ENCODE measurements at places on chromosomes 16 and 17.

- no peak for DNase-seq
These were observed 86.5 kb downstream of the LYRM1 start for GRCh38 chr16:20987049-20987448.

GRCh38 chr16:9327253-9327652 is 235.8 kb downstream of the HAPSTR1 start:
- DNase-seq, result no peak

GRCh38 chr16:53768167-53768566 is 64.2 kb downstream of the FTO start:
- no peak for DNase-seq

- no peak for DNase-seq
These were observed 29.9 kb downstream of the ABCC12 start for GRCh38 chr16:48125888-48126287.

- no peak for DNase-seq
These were observed 51.3 kb downstream of the CUEDC1 start for GRCh38 chr17:57903961-57904360.

DNA sequence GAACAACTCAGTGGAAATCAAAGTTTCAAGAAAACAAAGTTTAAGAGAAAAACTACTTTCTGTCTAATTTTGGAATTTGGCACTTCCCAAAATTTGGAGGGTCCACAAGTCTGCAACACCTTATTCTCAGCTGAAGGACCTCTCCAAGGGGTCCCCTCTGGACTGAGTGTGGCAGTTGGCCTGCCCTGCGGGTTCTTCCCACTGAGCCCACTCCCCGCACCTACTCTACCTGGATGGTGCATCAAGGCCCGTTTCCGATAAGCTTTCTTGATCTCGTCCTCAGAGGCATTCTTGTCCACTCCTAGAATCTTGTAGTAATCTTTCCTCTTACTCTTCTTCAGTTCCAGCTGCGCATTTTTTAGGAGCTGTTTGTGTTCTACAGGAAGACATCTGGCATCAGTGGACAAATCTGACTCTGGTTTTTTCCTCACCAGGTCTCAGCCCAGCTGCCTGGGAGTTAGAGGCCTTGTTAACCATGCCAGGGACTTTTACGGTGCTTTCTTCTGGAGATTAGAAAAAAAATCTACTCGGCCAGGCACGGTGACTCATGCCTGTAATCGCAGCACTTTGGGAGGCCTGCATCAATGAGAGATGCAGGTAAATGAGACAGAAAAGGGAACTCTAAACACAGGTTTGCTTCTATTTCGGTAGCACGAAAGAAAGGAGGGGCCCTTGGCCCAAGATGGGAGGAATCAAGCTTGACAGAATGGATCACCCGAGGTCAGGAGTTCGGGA is 15.6 kb downstream of the CNP start:
- no peak for DNase-seq

DNA sequence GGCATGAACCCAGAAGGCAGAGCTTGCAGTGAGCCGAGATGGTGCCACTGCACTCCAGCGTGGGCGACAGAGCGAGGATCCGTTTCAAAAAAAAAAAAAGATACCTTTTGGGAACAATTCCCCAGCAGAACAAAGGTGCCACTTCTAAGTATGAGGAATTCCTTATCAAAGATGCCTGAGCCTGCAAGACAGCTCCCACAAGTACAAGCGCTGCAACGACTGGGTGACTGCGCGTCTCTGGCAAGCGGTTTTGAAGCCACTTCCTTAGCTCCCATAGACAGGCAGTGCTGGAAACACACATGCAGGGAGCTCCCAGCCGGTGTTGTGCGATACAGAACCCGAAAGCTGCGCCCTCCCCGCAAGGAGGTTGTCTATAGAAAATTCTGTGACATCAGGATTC is 60.5 kb downstream of the ADCY9 start:
- no peak for DNase-seq

DNA sequence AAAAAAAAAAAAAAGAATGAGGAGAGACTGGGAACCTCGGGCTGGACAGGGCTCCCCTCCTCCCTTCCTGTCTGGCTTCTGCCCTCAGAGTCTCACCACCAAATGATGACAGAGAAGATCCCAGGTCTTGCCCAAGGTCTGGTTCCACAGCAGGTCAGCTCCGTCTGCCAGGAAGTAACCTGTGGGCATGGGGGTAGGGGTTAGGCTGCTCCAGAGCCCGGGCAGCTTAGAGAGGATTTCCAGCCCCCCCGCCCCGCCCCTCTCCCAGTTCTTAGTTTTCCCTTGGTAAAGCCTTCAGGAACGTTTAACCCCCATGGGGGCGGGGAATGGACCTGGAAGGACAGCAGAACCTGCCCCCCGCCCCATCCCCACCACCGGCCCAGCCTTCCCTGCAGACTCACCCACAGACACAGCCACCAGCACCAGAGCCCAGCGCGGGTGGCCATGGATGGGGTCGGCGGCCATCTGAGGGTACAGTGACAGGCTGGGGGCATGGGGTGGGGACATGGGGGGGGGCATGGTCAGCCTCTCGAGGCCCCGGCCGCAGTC is 700 bp downstream of the TLCD2 start:
- no peak for DNase-seq

DNA sequence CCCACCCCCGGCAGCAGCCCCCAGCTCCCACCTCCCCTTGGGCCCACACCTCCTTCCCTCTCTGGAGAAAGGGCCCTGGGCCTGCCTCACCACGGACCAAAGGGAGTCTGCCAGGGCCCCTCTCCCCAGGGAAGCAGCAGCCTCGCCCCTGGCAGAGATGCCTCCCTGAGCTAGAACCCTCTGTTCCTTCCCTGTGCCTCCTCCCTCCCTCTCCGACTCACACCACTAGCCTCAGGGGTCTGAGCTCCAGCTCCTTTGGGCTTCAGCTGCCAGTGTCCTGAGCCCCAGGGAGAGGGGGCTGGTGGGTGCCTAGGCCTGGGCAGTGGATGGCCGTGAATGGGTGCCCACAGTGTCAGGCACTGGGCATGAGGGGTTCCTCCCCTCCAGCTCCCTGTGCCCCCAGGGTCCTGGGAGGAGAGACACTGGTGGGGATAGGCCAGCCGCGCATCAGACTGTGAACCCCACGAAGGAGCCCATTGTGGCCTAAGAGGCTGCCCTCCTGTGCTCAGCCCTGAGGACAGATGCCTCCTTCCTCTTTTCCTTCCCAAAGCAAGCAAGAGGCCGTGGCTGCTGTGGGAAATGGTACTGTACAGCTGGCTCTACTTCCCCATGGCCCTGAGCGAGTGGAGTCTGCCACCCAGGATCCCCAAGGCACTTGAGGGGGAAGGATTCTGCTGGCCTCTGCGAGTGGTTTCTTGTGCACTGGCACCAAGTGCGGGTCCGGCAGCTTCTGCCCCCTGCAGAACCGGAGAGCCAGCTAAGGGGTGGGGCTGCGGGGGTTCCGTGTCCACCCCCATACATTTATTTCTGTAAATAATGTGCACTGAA is 20.7 kb downstream of the MMP15 start:
- DNase-seq, result no peak

DNA sequence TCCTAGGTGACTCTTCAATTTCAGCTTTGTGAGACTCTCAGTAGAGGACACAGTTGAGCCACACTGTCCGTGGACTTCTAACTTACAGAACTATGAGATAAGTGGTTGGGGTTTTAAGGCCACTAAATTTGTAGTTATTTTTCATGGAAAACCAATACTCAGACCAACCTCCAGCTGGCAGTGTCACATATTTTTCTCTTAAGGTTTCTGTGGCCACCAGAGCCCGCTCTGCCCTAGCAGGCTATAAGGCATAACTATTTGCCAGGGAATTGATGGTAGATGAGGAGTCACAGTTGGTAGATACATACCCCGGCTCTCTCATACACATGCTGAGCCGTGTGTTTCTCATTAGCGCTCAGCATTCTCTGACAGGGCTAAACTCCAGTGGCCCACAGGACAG is 336.8 kb upstream of the MON1B start:
- DNase-seq, result no peak

DNA sequence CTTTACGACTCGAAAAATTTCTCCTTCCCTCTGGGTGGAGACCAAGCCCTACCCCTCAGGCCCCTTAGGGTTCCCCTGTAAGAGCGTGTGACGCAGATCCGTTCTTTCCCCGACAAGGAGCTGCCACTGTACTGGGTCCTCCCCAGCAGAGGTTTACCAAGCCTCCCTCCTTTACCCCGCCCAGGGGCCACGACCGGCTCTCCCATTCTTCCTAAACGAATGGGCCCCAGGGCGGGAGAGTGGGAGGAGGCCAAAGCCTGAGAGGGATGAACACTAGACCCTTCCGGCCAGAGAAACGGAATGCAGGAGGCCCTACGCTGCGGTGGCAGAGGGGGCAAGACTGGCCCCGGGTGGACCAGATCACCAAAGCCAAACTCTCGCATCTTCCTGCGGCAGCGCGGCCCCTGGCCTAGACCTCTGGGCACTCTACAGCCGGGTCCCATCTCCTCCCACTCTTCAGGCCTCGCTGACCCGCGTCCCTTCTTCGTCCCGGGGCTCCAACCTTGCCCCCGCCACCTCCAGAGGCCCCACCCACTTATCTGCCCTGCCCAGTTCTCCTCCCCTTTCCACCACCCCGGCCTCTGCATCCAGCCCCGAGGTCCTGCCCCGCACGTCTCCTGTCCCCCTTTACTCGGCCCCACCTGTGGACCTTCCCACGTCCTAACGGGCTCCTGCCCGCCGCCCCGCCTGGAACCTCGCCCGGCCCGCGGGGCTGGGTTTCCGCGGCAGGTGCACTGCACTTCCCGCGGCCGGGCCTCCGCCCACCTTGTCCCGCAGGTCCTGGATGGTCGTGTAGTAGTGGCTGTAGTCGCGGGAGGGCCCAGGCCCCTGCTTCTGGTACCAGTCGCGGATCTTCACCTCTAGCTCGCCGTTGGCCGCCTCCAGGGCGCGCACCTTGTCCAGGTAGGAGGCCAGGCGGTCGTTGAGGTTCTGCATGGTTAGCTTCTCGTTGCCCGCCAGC is 765 bp downstream of the KRT19 start:
- DNase-seq, result no peak

- DNase-seq, result no peak
These were observed 4.9 kb downstream of the TBX2 start for GRCh38 chr17:61404663-61404912.

GRCh38 chr16:4358831-4359561 is 7.9 kb upstream of the PAM16 start:
- no peak for DNase-seq

DNA sequence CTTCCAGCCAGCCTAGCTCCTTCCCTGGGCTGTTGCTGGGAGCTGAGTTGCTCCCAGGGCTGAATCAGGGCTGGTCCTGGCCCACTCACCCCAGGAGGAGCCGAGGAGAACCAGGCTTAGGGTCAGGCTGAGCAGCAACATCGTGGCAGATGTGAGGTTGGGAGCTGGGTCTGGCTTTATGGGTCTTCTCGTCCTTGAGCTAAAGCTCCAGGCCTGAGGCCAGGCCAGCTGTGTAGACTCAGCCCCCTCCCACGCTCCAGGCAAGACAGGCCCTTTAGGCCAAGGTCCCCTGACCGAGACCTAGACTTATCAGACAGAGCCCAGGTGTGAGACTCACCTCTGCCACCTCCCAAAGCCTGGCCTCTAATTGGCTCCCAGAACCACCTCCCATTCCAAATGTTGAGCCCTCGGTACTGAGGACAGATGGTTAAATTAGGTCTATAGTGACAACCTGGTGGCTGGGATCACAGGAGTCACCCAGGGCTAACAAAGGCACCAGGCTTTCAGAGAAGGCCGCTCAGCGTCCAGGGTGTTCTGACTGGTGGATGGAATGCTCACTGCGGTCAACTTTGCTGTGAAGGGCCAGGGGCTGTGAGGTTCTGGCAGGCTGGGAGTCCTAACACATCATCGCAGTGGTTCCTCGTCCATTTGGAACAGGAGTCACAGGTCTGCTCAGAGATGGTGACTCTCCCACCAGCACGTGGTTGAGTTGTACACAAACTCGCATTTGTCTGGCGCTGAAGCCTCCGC is at the start of gene CTRL:
Gene CTRL, minus strand, starts transcription at position 151 of the 750 bp plus-strand sequence. Its CDS starts 10 bp downstream, at position 141.
- no peak for DNase-seq

All from foreskin keratinocyte (primary cell).